Neural progenitor cell (in vitro differentiated cells): ENCODE measurements at places on chromosomes 3 and 15.

DNA sequence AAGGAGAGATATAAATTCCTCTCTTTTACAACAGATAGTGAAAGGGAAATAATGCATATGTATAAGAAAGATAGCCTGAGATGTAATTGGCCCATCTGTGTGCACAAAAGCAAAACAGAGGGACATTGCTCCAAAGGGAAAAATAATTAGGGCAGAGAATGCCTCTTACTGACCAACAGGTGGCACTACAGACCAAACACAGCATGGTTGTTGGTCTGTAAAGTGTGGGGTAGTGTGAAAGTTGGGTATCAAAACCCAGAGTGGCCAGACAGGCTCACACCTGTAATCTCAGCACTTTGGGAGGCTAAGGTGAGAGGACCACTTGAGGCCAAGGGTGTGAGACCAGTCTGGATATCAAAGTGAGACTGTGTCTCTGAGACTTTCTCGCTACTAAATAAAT is 4.5 kb upstream of the TLNRD1 start:
- DNase-seq = peak; percentile 34

- DNase-seq = no peak
Observed at GRCh38 chr3:187104342-187104741, 35.0 kb downstream of the RPL39L start.

GRCh38 chr3:16460886-16461285 is 52.6 kb downstream of the RFTN1 start:
- no peak for DNase-seq

DNA sequence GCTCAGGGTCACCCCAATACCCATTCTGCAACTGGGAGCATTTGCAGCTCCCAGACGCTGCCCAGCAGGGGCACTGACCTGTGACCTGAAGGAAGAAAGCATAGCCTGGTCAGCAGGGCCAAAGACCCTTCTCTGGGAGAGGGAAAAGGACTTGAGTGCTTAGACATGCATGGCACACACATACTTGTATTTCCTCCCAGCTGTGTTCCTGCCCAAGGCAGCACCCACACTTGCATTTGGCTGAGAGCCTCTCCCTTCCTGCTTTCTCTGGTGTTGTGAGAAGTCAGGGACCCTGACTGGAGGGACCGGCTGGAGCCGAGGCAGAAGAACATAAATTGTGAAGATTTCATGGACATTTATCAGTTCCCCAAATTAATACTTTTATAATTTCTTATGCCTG is 7.2 kb upstream of the LAMB2 start:
- DNase-seq = peak; percentile 34

DNA sequence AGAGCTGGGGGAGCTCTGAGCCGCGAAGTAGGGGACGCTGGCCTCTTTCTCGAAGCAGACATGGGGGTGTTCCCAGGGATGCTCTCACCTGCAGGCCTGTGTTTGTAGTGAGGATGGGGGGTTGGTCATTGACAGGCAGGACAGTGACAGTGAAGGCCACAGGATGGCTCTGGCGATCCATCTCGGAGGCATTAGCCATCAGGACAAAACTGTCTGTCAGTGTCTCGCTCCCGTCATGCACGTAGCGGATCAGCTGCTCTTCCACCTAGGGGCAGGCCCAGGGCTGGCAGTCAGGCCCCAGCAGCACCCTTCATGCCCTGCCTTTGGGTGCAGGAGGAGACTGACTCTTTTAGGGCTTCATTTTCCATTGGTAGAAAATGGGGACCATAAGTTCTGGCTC is 28.0 kb downstream of the CSPG4 start:
- no peak for DNase-seq

DNA sequence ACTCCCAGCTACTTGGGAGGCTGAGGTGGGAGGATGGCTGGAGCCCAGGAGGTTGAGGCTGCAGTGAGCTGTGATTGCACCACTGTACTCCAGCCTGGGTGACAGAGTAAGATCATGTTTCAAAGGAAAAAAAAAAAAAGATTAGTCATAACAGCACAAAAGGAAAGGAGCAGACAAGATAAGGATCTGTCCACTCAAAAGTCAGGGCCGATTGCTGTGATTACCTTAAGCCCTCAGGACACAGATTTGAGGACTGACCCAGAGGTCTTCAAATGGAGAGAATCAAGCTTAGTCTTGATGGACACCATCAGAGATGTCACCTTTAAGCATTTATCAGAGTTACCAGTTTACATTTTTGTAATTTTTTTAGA is 23.9 kb upstream of the HEG1 start:
- no peak for DNase-seq

DNA sequence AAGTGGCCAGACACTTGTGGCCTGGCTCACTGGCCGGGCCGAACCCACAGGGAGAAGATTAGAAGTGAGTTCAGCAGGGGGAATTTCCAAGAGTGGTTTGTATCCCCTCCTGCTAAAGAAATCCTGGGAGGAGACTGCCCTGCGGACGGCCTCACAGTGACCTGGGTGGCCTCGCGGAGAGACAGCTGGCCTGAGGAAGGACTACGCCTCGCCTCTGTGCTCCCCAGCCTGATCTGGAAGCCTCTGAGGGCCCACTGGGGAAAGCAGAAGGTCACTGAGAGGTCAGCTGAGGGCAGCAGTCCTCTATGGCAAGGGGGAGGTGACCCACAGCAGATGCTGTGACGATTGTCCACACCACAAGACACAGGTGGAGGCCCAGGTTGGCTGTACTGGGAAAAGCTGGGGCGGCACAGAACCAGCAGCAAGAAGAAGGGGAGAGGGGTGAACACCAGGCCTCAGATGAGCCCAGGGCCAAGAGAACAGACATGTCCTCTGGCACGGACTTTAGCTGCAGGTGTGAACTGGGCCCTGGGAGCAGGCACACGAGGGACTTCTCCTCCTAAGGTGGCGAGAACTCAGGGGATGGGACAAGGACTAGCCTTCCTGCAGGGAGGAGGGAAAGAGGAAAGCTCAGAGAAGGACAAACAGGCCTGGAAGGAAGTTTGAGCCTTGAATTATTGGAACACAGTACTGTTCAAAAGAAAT is 37.2 kb upstream of the DLG1 start:
- DNase-seq = no peak

DNA sequence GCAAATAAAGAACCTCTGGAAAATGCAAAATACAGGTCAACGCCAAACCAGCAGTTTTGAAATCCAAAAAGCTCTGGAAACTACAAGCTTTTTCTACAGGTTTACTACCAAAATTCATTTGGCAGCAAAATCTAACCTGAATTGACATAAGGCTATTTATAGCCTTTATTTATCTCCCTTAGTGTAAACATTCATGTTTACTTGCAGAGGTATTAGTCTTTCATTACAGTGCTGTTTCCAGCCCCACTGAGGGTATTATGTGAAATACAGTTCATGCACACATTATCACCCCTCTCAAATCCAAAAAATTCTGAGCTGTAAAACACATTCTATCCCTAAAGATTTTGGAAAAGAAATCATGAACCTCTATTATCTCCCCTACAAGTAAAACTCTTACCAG is 7.2 kb downstream of the SKIC8 start:
- DNase-seq = no peak

- DNase-seq = no peak
Observed at GRCh38 chr3:123668906-123669305, 84.1 kb upstream of the HACD2 start.

DNA sequence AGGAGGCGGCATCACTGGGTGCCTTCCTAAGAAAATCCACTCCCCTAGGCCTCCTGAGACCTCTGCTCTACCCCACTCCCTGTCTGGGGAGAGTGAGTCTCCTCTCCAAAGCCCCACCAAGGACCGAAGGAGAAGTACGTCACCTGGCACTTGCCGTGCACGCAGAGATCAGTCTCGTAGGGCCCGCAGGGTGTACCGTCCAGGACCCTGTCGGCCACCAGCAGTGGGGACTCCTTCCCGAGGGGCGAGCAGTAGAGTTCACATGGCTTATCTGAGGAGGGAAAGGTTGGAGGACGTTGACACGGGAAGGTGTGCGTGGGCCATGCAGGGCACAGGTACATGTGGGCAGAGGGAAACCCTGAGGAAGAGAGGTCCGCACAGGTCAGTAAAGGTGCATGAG is 232.9 kb downstream of the ADAMTS17 start:
- no peak for DNase-seq

DNA sequence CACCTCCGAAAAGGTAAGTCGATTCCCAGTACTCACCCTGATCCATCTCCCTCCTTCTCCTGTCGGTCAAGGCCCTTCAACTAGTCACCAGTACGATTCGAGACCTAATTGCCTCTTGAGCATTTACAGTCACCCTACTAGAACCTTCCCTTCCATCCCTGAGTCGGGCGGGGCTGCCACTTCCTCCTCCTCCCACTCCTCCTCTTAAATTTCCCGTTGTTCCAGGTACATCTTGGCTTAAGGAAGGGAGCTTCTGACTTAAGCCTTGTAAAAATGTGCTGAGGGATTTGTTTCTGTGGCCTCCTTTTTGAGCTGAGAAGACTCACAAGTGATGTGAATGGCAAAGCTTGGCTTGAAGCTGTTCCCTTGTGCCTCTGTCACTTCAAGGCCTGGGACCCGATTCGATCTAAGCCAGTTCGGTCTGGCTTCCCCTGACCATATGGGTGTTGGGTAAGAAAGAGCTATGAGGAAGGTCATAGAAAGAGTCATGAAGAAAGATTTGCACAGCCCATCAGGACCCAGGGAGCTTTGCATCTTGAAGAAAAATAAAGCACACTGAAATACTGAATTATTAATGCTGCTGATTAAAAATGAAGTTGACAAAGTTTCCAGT is 28.1 kb downstream of the LCMT2 start:
- DNase-seq = no peak

DNA sequence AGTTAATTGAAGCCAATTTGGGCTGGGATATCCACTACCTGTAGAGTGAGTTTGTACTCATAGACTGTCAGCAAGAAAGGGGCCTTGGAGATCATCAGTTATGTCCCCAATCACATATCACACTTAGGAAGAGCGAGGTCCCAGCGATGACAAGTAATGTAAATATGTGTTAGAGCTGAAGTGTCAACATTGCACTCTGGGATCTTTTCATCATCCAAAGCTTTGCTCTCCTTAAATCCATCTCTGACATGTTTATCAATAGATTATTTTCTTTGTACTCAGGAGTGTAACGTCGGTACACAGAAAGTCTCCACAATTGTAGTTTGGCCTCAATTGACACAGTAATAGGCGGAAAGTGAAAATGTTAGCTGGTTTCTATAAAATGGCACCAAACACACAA is 113.7 kb upstream of the TPRG1 start:
- no peak for DNase-seq

DNA sequence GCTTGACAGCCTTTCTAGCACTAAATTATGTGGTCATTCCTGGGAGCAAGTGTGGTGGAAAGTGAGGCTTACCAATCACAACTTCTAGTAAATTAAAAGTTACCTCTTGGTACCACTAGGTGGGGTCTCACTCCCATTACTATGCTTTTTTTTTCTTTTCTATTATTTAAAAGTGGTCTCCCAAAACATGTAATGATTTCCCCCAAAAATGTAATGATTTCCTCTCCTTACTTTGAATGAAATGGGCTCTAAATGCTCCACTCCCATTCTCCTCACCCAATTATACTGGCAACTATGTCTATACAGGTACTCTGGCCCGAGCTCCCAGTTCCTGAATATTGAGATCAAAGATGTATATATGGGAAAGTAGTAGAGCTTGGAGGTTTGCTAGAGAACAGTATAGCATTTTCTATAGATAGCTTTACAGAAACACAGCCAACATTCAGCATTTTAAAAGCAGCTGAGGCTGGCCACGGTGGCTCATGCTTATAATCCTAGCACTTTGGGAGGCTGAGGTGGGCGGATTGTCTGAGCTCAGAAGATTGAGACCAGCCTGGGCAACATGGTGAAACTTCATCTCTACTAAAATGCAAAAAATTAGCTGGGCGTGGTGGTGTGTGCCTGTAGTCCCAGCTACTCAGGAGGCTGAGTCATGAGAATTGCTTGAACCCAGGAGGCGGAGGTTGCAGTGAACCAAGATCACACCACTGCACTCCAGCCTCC is 70.9 kb downstream of the DCUN1D1 start:
- peak; percentile 38 for DNase-seq

- DNase-seq = no peak
Observed at GRCh38 chr15:101138913-101139880, 112.7 kb downstream of the CHSY1 start.

DNA sequence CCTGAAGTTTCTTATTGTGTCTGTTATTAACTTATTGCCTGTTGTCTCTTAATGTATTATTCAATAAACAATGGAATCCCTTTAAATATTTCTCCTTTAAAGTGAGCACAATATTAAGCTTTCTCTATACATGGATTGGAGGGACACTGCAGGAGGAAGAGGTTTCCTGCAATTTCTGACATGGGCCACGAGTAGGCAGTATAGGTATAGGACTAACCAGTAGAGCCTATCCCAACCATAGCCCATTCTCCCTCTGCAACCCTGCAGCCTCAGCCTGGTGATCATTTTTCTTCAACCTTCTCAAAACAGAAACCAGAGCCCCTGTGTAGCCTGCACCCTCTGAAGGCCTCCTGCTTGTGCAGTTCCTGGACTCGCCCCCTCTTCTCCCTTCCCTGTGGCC is 124.8 kb downstream of the NEK10 start:
- DNase-seq = no peak

DNA sequence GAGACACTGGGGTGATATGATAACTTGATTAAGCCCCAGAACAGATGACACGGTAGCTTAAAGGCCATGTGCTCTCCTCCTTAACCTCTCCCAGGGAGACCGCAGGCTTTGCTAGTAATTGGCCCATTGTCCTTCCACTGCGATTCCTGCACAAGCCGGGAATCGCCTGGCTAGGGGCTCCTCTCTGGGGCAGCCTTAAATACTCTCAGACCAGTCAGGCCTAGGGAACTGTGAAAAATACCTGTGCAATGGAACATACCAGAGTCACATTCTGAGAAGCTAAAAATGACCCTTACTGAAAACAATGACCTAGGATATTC is 56.3 kb downstream of the CPN2 start:
- peak; percentile 83 for DNase-seq

- DNase-seq = no peak
Observed at GRCh38 chr3:72694398-72694797, 153.8 kb downstream of the SHQ1 start.

GRCh38 chr15:56919609-56920366 is 1.3 kb downstream of the TCF12 start:
- DNase-seq = peak; percentile 67

DNA sequence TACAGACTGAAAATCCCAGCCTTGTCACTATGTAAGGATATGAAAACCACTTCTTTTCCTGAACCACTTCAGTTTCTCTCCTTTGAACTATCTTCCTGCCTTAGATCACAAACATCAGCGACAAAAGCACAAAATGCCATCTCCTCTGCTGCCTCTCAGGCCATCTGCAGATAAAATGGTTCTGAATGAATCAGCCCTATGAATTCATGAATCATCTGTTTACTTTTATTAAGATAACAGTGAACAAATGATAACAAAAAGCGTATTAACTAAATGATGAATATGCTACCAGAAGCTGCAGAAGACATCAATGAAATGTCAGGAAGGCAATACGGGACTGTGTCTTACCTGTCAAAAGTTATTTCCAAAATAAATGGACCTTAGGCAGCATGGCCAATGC is 928.1 kb downstream of the ROBO1 start:
- no peak for DNase-seq

- DNase-seq = no peak
Observed at GRCh38 chr3:197308591-197308990, 10.2 kb upstream of the DLG1 start.

DNA sequence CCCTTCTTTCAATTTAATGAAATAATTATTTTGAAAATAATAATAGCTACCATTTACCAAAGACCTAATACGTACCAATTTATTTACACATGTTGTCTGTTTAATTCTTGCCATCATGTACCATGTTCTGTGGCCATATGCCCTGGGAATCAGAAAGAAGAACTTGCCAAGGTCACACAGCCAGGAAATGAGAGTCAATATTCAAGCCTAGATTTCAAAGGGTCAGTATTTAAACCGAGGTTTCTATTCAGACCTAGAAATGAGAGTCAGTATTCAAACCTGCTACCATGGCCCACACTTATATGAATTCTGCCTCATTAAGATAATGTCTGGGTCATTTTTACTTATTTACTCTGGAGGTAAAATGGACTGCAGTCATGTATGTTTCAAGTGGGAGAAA is 103.6 kb upstream of the TBL1XR1 start:
- no peak for DNase-seq
